ENCODE measurements at places on chromosomes 16 and 17.

- peak; percentile 76 for DNase-seq
These were observed 923 bp downstream of the GDPD3 start for GRCh38 chr16:30112197-30113030.

DNA sequence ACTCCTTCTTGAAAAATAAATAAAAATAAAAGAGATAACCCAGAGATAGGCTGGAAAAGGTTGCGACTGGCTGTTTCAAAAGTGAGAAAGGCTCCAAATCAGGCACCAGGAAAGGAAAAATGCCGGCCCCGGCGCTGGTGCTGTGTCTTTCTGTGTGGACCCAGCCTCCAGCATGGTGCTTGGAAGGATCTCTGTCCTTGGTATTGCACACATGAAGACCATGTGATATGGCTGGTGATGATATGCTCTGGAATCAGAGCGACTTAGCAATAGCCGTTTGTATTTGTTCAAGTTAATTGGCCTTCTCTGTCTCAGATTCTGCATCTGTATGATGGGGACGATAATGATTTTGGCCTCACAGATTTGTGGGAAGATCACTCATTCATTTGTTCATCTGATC lies 3.4 kb downstream of the WSCD1 start:
- no peak for DNase-seq

DNA sequence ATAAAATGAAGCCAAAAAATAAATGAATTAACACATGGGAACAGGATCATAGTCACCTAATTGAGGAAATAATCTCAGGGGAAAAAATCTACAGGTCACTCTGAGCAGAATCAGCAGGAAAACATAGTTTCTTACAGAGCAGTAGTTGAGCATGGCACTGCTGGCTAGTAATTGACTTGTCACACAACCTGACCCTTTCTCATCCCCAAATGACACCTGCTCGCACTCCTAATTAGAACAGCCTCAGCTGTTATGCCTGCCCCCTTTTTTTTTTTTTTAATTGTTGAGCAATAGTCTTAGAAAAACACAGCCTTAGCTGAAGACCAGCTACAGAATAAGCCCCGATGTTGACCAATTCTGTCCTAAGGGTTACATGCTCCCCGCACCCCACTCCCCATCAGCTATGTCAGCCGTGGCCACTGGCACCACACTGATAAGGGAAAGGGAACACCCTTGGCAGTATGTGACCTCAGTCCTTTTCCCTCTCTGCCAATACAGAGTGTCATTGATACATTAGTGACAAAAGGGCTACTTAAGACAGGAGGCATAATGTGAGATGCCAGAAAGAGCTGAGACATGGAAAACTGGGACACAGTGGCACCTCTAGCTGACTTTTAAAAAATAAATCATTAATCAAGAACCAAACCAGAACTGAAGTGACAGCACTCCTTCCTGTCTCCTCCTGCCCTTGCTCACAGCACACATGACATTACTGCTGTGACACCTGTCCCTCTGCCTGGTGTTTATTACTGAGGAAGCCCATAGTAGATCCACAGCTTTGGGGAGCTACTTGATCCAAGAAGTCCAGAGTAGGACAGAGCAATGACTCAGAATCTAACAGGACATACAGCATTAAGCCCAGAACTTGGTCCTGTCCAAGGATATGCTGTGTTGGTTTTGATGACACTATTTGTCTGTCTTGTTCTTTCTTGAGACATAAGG lies 41.7 kb downstream of the WDR59 start:
- DNase-seq, result no peak

DNA sequence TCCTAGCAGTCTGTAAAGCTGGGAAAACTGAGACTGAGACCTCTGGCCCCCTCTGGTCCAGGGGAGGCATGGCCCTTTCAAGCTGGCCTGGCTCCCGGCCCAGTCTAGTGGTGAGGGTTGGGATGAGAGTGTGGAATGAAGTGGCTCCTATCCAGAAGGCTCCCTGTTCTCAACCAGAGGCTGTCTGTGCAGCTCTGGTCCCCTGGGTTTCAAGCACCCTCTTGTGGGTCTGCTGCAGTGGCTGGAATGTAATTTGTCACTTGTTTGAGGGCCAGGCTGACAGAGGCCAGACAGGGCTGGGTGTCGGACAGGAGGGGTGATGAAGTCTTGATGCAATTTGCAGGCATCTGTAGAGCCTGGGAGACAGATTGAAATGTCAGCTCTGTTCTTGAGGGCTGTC lies 22.1 kb upstream of the PHF12 start:
- DNase-seq, result no peak

GRCh38 chr16:68037841-68038597 lies 14.9 kb downstream of the DUS2 start:
- DNase-seq, result no peak

- no peak for DNase-seq
These were observed 7.4 kb downstream of the TELO2 start for GRCh38 chr16:1500465-1501150.

DNA sequence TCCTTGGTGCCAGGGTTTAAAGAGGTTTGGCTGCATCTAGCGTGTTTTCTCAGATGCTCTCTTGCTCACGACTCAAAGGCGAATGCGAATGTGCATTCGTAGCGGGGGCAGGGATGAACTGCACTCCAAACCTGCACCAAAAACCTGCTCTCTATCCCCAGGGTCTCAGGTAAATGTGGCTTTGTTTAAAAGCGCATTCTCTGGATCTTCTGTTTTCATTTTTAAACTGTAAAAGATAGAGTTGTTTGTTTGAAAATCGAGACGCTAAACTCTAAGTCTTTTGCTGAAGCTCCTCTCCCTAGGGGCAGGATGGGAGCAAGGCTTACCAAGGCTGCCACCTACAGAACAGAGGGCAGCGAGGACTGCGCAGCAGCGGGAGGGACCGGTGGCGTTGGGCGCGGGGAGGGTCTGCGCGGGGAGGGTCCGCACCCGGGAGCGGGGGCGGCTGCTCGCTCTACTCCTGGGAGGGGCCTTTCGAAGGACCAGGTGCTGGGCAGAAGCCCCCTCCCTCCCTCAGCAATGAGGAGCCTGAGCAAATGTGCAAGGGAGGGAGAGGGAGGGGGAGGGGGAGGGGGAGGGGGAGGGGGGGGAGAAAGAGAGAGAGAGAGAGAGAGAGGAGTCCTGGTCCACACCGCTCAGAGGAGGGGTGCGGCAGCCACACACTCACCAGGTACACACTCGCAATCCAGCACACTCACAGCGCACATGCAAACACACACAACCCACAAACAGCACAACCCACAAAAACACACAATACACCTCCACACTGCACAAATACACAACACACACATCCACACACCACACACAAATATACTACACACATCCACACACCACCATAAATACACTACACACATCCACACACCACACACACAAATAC lies 142.8 kb downstream of the GRIN2A start:
- peak; percentile 68 for DNase-seq

DNA sequence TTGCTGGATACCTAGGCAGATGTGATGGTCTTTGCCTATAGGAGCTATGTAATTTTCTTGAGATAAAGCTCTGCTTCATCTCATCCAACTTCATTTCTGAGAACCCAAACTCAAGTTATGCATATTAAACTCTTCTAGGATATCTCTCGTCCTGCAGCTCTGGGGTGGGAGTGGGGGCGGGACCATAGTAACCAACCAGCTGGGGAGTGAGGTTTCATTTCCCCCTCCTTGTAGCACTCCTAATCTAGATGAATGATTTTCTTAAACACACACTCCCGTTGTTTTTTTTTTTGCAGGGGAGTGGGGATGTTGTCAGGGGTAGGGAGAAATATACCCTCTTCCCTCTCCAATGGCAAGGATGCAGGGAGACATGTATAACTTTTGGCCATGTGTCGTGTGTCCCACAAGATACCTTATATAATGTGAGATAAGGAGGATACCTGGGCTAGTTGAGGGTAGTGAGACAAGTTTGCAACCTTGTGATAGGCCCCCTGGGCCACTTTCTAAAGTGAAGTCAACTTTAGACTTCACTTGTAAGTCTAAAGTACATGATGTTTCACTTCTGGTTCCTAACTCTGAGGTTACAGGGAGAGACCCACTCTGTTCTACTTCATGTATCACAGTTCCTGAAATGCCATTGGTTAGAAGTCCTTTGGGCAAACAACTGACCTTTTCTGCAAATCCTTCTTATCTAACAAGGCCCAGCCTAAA lies 10.5 kb upstream of the HEATR6 start:
- DNase-seq, result no peak

DNA sequence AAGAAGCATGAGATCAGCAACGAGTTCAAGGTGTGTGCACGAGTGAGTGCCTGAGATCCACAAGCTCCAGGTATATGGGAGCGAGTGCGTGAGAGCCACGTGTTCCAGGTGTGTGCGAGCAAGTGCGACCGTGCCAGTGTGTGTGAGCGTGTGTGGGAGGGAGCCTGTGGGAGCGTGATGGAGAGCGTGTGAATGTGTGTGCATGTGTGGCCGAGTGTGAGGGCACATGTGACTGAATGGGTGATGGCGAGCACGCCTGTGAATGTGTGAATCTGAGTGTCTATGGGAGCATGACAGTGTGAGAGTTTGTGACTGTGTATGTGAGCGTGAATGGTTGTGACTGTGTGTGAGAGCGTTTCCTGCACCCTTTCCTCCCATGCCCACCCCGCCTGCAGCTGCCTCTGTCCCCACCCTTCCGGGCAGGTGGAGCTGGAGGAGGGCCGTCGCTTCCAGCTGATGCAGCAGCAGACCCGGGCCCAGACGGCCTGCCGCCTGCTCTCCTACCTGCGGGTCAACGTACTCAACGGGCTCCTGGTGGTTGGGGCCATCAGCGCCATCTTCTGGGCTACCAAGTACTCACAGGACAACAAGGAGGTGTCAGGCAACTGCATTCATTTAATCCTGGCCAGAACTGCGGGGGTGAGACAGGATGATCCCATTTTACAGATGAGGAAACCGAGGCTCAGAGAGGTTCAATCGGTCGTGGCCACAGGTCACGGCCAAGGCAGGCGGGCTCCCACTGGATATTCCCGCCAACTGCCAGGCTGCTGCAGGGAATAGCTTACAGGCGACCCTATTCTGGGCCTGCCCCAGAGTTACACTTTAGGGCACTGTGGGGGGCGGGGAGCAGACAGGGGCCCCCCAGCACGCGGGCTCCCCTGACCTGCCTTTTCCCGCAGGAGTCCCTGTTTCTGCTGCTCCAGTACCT lies 3.7 kb downstream of the TMC8 start:
- DNase-seq, result peak; percentile 82

DNA sequence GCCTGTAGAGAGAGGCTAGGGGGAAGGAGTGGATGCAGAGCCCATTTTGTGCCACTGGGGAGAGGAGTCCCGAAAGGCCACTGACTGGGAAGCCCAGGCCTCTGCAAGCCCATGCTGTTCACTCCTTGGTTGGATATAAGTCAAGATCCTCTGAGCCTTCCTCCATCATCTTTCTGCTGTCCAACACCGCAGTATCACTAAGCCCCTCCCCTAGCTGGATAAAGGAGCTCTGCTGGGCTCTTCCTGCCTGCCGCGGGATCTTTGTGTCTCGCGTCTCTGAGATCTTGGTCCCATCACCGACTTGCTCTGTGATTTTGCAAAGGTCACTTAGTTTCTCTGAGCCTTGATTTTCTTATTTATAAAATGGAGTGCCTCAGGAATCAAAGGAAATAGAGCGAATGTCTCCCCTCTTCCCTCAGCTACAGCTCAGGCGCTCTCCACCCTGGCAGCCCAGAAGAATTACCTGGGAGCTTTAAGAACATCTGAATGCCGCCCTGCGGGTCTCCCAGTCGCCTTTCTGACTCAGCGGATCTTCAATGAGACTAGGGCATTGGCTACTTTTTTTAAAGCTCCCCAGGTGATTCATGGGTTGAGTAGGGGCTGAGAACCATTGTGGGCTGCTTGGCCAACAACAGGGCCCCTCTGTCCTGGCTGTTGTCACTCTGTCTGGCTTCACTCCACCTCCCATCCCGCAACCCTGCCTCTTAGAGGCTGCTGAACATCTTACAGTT lies 25.2 kb upstream of the TMEM220 start:
- DNase-seq, result no peak

- DNase-seq, result peak; percentile 69
These were observed 339.9 kb downstream of the SEC14L1 start for GRCh38 chr17:77480509-77481215.

DNA sequence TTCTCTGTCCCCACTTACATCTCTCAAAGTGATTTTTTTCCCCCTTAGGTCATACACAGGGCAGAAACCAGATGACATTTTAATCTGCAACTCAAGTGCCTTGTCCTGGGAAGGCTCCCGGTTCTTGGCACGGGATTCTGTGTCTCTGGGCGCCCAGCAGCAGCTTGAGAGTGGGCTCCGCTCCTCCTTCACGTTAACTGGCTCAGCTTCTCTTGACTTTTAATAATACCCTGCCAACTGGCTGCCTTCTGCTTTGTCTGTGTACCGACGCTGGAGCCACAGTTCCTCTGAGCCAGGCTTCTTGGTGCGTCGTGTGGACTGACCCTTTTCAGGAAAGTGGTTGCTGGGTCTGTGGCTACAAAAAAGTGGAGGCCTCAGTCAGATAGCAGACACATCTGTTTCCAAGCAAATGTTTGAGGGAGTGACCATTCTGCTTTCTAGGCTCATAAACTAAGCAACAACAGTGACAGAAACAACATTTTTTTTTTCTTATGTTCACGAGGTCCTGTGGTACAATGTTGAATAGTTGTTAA lies 64.9 kb downstream of the IRF8 start:
- DNase-seq, result no peak

- DNase-seq, result no peak
These were observed 787.4 kb downstream of the KCNJ2 start for GRCh38 chr17:70956726-70957125.

DNA sequence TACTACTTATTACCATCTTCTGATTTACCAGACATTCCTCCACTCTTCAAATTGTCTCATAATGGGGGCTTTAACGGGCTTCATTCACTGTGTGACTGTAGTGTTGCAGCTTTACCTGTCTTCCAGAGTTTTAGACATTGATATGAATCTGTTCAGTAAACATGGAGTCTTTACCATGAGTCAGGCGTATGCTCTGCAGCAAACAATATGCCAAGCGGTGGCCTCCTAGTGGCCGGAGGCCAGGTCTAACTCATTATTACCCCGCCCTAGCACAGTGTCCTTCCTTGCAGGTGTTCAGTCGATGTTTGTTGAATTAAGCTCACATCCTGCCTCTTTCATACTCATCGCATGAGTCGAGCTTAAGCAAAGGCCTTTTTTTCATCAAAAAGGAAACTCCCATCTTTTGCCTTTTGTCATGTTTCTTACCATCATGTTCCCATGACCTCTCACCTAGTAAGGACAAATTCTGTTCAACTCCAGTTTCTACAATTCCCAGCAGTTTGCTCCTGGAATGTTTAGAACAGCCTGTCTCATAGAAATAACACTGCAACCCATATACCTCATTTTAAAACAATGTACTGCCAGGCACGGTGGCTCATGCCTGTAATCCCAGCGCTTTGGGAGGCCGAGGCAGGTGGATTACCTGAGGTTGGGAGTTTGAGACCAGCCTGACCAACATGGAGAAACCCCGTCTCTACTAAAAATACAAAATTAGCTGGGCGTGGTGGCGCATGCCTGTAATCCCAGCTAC lies 39.4 kb downstream of the TUBD1 start:
- no peak for DNase-seq

Data from ecto neural progenitor cell (in vitro differentiated cells).